Suprapubic skin (tissue), 4 donors: ENCODE measurements at places on chromosomes 4 and X.

- no peak for DNase-seq
Measured at GRCh38 chrX:49308604-49309269, 5.3 kb downstream of the GAGE10 start.

- DNase-seq: no peak
Measured at GRCh38 chr4:176642472-176642871, 150.2 kb downstream of the VEGFC start.

DNA sequence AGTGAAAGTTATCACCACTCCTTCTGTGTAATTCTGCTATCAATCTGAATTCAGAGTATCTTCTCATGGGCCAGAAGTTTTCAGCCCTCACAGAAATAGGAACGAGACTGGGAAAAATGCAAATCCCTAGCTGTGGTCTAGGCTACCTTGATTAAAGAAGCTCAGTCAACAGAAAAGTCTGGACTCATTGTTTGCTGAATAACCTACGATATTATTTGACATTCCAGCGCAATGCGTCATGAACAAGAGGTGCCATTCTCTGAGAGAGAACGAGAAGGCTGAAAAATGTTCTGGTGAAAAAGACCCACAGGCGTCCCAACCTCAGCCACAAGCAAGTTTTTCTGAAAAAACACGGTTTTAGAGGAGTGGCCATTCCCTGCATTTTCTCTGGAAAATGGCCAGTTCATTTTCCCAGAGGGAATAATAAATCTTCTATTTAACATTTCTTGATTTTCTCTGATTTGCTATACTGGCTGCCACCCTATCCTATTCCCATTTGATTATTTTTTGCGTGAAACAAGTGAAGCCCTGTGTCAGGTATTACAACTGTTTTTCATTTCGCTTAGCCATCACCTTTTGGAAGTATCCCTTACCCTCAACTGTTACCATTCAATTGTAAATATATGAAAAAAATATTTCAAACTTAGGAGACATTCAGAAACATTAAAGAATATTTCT, 1117.6 kb upstream of the PRKX start:
- no peak for DNase-seq

GRCh38 chr4:169601016-169601771, 11.2 kb downstream of the NEK1 start:
- no peak for DNase-seq

DNA sequence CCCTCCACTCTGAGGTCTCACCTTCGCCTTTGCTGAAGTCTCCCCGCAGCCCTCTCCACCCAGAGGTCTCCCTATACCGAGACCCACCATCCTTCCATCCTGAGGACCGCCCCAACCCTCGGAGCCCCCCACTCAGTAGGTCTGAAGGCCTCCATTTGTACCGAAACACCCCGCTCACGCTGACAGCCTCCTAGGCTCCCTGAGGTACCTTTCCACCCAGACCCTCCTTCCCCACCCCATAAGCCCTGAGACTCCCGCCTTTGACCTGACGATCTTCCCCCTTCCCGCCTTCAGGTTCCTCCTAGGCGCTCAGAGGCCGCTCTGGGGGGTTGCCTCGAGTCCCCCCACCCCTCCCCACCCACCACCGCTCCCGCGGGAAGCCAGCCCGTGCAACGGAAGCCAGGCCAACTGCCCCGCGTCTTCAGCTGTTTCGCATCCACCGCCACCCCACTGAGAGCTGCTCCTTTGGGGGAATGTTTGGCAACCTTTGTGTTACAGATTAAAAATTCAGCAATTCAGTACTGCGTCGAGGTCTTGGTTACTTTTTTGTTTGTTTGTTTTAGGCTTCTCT, 5.0 kb downstream of the SOD3 start:
- no peak for DNase-seq

DNA sequence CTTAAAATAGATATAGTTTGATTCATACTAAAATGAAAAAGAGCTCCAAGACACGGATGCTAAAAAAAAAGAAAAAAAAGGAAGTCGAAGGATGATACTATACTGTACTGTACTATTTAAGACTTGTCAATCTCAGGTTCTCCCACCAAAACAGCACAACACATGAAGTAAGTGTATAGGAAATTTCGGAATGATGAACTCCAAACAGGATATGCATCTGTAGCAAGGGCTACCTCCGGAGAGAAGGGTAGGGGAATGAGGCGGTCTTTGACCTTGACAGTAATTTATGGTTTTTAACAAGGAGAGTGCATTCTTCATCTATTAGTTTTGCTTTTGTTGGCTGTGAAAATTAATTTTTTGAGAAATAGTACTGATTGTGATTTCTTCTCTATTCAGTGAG, 541 bp upstream of the FIP1L1 start:
- DNase-seq: no peak
